HFF-Myc (cell line): ENCODE measurements at places on chromosomes 4 and X.

DNA sequence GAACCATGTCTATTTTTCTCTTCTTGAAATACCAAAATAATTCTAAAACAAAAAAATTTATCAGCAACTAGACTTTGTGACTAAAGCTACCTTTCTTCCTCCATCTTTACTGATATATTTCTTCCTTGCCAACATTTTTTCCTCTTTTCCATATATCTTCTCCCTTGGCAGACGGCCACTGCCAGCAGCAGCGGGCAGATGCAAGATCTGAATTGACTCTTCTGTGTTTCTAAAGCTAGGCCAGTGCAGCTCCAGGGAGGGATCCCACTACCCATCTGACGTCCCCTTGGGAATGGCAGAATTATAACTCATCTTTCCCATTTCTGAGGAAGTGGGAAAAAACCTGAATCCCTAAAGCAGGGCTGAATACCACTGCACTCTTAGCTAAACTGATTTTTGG lies 206.4 kb downstream of the NR3C2 start:
- DNase-seq: no peak

GRCh38 chr4:169030562-169030982 lies 20.5 kb upstream of the CBR4 start:
- no peak for DNase-seq

GRCh38 chr4:6873792-6874461 lies 35.7 kb upstream of the TBC1D14 start:
- no peak for DNase-seq

- no peak for DNase-seq
Measured at GRCh38 chr4:56745042-56745441, 63.9 kb upstream of the HOPX start.

GRCh38 chrX:46695491-46695890 lies 63.4 kb downstream of the SLC9A7 start:
- no peak for DNase-seq
